ENCODE measurements at places on chromosomes 1 and 21.
A peak's percentile ranks its signal among the peaks of the same experiment; 100 is the strongest.

GRCh38 chr1:204445860-204446412 is 34.3 kb upstream of the PPP1R15B start:
- DNase-seq = no peak

DNA sequence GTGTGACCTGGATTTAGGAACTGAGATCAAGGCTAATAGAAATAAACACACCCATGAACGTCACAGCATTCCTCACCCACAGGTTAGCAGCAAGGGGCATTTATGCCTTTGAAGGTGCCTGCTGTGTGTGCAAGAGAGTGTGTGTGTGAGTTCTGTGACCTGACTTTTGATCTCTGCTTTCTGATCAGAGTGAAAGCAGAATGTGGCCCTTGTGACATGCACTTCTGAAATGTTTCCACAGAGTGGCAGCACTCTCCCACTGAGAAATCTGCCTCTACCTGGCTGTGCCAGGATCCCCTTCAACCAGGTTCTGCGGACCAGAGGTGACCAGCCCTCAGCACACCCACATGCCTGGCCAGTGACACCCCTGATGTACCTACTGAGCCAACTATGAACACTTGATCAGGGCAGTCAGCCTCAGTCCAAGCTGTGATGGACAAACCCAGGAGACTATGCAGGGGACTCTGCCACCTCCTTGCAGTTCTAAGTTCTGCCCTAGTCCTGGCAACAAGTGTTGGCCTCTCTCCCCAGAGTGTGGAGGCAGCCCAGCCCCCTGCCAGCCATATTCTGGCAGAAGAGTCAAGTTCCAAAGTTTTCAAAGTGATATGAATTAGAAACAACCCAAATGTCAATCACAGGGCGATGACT is 41.0 kb downstream of the RXRG start:
- no peak for DNase-seq

DNA sequence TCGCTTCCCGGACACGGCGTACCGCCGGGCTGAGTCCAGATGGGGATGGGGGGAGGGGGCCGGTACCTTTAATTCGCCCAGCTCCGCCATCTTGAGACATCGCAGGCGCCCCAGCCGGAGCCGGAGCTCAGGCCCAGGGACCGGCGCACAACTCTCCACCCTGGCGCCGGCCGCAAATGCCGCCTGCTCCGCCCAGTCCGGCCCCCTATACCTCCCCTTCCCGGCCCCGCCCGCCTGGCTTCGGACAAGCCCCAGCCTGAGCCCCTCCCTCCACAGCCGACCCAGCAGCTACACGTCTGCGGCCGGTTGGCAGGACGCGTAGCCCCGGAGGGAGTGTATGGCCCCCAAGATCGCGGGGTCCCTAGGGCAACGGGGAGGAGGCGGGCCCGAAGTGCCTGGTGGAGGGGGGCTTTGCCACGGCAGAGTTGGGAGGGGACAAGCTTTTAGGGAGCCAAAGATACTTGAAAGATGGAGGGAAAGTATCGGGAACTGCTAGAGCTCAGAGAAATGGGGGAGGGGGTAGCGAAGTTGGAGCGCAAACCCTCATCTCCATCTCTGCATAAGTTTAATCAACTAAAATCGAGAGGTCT is at the start of gene PIAS3:
Gene PIAS3, minus strand, starts transcription at position 181 of the 590 bp plus-strand sequence. Its CDS starts 91 bp downstream, at position 90.
- peak; percentile 64 for DNase-seq

GRCh38 chr1:89512996-89513720 is 11.5 kb upstream of the LRRC8B start:
- no peak for DNase-seq

GRCh38 chr1:184387476-184388318 is 868 bp downstream of the C1orf21 start:
- no peak for DNase-seq

DNA sequence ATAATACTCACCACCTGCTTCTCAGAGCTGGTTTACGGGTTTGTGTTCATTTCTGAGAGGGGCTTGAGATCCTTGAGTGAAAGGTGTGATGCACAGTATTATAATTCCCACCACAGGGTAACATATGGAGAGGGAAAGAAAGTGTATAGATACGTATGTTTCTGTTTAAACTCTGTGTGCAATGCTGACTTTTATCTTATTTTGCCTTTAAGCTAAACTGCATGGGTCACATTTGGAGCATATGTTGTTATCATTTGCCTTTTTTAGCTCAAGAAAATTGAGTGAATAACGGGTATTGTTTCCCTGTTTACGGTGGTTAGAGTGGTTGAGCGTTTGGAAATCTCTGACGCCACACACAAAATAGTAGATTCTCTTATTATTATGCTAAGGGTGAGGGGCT is 191.1 kb upstream of the NFIA start:
- no peak for DNase-seq

GRCh38 chr1:41898191-41898713 is 20.5 kb downstream of the HIVEP3 start:
- no peak for DNase-seq

- peak; percentile 36 for DNase-seq
These were observed 2.8 kb downstream of the ARMH1 start for GRCh38 chr1:44677201-44677766.

- no peak for DNase-seq
These were observed 10.7 kb downstream of the LRRC47 start for GRCh38 chr1:3785456-3786157.

- DNase-seq = no peak
These were observed 76.6 kb upstream of the VAV3 start for GRCh38 chr1:108041360-108042142.

DNA sequence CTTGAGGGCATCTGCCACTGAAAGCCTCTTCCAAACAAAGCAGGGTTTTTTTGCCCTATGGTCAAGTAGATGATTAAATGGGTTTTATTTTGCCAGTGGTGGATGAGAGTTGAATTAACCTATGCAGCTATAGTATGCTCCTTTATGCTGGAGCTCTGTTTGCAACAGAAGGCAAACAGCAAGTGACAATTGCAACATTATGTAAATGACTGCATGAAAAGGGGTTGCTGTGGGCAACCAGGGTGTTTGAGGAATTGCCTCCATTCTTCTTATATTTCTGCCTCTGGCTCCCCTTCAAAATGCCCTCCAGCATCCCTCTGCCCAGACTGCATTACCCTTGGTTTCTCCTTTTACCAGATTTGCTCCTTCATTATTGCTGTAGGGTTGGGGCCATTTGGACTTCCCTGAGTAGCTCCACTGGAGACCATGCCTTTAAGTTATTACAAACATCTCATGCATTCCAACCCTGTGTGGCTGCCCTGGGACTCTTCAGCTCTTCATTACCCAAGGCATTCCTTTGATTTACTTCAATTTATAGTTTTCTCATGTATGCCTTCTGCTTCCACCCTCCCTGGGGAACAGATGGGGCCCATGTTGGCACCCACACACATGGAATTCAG is 398.4 kb downstream of the PRDM2 start:
- no peak for DNase-seq

GRCh38 chr1:214425101-214425500 is 126.3 kb downstream of the PTPN14 start:
- no peak for DNase-seq

- no peak for DNase-seq
These were observed 1332.2 kb upstream of the PRMT6 start for GRCh38 chr1:105724286-105724685.

DNA sequence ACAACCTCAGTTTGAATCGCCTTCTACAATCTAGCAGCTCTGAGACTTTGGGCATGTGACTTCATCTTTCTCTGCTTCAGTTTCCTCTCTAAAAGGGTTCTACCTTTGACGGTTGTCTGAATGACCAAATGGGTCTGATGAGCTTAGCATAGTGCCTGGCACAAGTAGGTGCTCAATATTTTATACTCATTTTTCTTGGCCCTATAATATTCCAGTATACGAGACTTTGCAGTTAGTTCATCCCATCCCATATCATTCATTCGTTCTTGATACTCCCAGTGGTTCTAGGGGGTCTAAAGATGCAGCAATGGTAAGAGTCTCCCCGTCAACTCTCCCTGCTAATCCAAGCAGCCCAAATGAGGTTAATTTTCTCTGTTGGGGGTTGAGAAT is 67.6 kb downstream of the ALPL start:
- DNase-seq = no peak

DNA sequence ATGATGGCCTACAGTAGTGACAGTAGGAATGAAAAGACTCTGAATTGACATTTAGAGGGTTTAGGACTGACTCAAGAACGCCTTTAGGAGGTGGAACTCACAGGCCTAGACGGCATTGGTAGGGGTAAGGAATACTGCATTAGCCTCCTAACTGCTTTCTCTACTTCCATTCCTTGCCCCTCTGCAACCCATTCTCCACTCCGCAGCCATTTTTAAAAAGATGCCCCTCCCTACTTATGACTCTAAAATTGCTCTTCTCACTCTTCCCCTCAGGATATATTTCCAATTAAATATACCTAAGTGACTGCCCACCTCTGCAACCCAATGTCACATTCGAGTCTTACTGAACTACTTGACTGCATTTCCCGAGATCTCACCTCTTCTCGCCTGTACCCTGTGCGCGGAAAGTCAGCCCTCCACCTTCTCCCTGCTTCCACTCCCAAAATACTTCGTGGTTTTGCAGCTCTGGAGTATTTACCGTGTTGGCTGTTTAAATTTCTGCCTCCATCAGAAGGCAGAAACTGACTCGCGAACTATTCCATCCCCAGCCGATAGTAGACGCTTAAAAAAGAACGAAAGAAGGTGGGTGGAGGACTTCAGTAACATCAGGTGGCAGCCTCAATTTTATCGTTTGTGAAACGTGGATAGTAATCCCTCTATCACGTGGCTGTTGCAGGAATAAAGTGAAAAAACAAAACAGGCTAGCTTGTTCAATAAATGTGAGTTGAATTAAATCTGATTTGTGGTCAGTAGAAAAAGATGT is 1.1 kb upstream of the YBX1 start:
- DNase-seq = no peak

- DNase-seq = no peak
These were observed at the start of gene GPX7 for GRCh38 chr1:52601991-52602855. Gene GPX7 (plus strand): TSS chr1:52602371. CDS start chr1:52602410, 39 bp downstream.

DNA sequence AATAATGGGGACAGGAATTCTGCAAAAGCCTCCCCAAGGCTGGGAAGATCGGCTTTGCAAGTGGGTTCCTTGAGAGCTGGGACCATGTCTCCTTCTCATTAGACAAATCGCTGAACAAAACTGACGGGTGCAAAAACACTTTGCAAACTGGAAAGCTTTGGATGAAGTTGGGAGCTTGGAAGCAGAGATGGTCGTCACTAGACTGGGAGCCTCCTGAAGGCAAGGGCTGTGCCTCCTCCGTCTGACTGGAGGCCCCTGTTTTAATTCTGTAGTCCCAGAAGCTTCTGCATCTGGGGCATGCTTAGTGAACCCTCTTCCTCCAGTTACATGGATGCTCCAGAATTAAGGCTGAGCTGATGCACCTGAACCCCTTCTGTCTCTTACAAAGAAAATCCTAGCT is 82.3 kb upstream of the IFFO2 start:
- DNase-seq = no peak

All from GM04503 (cell line).